Vagina (tissue), 2 donors: ENCODE measurements at places on chromosomes 2 and 18. TPM values are rescaled to one million over a fixed set of nuclear protein-coding genes. Genes with fewer than 3 reads are reported as not detected.

DNA sequence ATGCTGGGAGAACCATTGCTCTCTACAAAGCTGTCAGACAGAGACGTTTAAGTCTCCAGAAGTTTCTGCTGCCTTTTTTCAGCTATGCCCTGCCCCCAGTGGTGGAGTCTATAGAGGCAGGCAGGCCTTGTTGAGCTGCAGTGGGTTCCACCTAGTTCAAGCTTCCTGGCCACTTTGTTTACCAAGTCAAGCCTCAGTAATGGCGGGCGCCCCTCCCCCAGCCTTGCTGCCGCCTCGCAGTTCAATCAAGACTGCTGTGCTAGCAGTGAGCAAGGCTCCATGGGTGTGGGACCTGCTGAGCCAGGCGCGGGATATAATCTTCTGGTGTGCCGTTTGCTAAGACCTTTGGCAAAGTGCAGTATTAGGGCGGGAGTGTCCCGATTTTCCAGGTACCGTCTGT is 52.7 kb upstream of the SCYGR2 start:
- DNase-seq, result no peak

GRCh38 chr18:58288921-58289797 is 245.1 kb downstream of the NEDD4L start:
- DNase-seq, result no peak

GRCh38 chr2:69914950-69915945 is at the start of gene MXD1:
Gene MXD1 (plus strand): TSS chr2:69915109. CDS start chr2:69915331, 222 bp downstream.
- DNase-seq, result no peak

DNA sequence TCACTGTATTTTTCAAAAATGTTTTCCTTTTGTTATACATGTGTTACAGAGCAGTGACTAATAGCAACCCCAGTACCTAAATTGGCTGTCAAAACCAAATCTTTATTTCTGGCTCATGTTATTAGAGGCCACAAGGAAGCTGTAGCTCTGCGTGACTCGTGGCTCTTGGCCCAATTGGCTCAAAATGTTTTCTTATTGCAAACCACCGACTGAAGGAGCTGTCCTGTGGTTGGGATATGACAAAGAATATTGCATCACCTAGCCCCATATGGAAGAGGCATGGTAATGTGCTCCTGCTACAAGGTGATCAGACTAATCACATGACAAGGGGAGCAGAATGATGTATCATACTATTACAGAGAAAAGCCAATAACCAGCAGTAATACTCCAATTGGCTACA is 1058.5 kb downstream of the CBLN2 start:
- no peak for DNase-seq

DNA sequence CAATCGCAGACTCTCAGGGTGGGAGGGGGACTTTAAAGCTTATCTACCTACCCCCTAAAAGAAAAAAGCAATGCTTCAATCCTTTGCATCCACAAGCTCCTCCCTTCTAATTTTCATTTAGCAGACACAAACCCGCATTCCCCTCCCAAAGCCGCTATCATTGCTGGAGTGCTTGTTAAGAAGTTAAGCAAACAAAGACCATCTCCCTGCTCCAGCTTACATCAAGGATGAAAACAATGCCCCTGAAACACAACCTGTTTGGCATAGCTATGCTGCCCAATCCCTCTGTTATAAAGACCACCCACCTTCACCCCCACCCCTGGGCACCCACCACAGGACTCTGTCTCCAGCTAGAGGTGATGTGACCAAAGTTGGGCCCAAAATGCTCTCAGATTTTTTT is 33.0 kb downstream of the REEP1 start:
- no peak for DNase-seq

DNA sequence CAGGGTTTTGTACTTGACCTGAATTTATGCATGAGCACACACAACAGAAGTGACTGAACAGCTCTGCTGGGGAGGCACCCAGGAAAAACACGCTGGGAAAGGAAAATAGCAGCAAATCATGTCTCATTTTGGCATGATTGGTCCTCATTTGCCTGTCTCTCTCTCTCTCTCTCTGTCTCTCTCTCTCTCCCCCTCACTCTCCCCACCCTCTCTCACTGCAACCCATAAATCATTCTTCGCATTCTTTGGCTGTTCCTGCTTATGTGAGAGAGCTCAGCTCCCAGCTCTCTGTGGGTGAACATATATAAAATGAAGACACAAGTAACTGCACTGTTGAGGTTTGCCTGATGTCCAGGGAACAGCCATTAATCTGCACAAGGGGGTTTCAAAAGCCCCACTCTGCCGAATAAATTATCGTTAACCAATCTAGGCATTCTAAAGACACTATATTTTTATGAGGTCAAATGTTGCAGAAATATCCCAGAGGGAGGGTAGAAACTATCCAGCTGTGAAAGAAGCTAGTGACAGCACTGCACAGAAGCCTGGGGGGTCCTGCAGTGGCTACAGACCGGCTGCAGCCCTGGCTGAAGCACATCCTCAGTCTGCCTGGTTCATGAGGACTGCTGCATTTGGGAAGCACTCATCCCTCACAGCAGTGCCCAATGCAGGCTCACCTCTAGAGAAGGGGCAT is 260.3 kb downstream of the AFF3 start:
- no peak for DNase-seq

GRCh38 chr2:1749489-1750119 is 5.3 kb upstream of the PXDN start:
- DNase-seq, result no peak

- no peak for DNase-seq
Observed at GRCh38 chr2:84077496-84077895, 381.6 kb downstream of the SUCLG1 start.

Gene CXCR1
- 0.49 TPM for total RNA-seq
